ENCODE measurements at places on chromosomes 1 and 21.

- DNase-seq: no peak
Measured at GRCh38 chr1:151472856-151473731, 13.8 kb upstream of the POGZ start.

DNA sequence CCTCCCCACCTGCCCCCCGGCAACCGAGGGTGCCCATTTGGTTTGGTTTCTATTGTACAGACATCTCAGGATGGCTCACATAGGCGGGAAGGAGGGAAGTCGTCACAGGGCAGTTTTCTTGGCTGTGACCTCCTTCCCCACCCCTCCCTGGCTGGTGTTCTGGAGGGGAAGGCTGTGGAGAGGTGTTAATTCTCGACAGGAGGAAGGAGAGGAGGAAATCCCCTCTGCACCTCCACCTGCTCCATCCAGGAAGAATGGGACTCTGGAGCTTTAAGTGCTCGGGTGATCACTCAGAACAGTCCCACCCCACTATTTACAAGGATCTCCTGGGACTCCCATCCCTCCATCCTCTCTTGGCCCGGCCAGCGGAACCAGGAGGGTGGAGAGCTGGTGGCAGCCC is 7.6 kb downstream of the MEX3A start:
- DNase-seq: no peak

DNA sequence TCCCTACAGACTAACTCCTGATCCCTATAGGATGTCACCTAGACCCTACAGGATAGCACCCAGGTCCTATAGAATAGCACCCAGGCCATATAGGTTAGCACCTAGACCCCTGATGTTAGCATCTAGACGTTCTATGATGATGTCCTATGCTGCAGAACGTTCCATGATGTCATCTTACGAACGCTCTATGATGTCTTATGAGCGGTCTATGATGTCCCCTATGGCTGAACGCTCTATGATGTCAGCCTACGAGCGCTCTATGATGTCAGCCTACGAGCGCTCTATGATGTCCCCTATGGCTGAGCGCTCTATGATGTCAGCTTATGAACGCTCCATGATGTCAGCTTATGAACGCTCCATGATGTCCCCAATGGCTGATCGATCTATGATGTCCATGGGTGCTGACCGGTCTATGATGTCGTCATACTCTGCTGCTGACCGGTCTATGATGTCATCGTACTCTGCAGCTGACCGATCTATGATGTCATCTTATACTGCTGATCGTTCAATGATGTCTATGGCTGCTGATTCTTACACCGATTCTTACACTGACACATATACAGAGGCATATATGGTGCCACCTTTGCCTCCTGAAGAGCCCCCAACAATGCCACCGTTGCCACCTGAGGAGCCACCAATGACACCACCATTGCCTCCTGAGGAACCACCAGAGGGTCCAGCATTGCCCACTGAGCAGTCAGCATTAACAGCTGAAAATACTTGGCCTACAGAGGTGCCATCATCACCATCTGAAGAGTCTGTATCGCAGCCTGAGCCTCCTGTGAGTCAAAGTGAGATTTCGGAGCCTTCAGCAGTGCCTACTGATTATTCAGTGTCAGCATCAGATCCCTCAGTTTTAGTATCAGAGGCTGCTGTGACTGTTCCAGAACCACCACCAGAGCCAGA is 9.5 kb downstream of the SON start:
- DNase-seq: no peak

DNA sequence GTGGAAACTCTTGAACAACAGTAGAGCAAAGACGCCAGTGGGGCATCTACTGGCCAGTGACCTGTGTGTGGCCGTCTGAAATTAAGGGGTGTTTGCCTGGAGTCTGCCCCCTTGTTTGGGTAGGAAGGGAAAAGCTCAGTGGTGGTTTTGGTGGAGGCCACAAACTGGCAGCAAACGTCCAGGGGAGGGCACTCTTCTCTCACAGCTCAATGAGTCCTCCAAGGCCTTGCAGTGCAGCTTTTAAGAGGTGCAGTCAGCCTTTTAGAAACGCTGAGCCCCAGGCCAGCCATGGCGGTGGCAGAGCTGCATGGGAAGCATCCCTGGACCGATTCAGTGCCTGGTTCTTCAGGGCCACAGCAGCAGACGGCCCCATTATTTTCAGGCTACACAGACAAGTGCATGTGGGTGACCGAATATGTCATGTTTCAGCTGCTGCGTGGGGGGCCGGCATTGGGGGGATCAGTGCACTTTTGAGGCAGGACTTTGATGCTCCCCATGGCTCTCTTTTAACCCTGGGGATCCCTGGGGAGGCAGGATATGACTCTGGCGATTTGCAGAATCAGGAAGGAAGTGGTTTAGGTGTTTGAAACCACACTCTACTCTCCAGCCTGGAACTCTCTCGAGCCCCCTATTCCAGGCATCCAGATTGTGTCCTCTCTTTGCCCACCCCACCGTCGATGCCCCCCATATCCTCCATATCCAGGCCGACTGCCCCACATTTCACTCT is 414.0 kb downstream of the PRDM2 start:
- no peak for DNase-seq

DNA sequence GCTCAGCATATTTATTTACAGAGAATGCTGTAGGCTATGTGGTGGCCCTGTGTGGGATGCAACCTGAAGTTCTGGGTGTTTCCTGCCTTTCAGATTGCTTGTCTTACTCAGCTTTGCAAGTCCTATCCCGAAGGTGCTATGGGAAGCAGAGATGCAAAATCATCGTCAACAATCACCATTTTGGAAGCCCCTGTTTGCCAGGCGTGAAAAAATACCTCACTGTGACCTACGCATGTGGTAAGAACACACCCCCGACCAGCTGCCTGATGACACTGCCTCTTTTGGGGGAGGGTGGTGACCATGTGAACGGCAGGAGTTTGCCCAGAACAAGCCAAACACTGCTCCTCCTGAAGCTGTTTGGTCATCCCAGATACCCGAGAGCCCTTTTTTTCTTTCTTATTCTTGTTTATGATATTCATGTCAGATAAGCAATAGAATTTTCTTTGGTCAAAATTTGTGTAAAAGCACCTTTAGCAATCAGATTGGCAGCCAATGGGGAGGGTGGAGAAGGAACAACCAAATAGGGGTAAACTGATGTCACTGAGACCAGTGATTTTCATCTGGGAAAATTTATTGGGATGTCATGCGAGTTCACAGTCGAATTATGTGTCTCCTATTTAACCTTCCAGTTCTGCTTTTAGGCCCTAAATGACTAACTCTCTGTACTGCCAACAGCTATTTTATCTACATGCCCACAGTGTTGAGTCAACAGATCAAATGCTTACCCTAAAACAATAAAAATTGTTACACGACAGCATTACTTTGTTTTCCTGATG is 82.6 kb downstream of the EVA1C start:
- DNase-seq: no peak

DNA sequence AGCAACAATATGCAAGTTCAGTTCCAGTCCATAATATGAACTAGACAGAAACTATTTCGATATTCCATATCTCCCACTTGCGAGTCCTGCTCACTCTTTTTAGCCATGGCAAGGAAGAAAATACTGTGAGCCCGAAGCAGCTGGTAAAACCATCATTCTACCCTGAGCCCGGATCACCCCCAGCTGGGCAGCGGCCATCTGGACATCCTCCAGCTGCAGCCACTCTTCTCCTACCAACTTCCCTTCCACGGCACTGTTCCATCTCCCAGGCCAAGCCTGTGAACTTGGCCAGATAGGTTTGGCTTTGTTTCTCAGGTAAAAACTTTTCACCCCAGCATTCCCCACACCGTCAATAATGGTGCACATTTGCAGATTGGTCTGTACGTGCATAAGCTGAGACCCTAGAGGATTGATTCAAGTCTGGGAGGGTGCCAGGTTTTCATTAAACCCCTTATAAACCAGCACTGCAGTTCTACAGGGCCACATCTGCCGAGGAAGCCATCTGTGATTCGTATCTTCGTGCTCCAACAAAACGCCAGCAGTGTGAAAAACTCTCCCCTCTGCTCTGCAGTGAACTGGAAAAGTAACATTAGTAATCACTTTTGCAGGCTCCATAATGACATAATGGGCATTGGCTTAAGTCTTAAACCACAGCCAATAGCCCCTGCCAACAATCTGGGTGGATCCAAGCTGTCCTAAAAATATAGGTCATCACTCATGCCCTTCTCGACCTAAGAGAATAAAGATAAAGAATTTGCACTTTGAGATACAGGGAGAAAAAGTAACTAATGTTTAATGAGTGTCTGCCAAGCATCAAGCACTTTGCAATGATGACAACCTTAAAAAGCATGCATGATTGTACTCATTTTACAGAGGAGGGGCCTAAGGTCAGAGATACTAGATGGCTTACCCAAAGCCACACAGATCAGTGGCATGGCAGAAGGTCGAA is 205.1 kb downstream of the PLPP3 start:
- DNase-seq: no peak

- no peak for DNase-seq
Measured at GRCh38 chr1:245448975-245449431, 294.2 kb downstream of the KIF26B start.

DNA sequence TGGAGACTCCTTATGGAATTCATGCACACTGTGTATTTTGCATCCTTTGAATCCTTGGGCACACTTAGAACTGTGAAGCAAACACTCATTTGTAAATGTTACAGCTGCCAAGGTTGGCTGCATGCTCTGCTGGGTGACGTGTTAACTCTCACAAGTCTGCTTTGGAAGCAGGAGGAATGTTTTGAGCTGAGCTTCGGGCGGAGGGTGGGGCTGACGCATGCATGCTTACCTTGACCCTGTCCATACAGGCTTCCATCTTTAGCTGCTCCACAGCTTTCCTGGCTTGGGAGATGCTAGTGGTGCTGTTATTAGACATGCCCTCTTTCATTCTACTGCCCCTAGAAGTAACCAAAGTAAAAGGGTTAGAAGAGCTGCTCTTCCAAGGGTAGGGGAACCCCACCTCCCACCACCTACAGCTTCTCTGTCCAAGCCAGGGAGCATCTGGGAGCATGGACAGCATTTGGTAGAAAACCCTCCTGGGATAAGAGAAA is 66.0 kb downstream of the GNG4 start:
- DNase-seq: no peak

DNA sequence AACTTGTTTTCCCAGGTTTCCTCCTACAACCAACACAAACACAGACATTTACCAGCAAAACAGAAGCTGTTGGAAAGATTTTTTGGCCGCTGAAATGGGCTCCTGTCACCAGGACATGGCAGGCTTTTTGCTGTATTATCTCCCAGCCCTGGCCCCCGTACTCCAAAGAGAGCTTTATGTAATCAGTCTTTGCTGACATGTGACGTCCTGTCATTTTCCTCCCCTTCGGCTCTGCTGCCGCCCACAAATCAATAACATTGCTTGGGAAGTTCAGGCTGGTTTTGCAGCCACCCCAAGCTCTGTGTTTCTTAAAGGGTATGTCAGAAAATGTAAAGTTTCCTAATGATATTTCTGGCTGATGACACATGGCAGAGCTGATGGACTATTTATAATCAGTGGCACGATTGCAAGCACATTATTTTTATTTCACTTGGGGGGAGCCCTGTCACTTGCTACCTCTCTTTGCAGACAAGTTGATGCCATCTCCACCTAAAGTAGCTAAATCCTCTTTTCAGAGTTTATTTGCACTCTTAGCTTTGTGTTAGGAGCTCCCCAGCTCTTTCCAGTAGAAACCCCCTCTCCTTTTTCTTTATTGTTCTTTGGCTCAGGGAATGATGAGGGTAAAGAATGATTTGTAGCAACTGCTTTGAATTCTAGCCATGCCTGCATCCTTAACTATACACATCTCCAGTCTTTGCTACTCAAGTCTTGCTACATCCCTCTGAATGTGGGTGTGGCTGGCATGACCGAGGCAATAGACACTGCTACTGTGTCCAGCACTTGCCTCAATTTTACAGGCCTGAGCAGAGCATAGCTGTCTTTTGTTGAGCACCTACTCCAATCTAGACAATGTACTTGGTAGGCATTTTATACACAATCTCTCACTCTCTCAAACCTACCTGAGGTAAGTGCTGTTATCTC is 67.3 kb downstream of the ELAVL4 start:
- DNase-seq: no peak

GRCh38 chr1:91635763-91636162 is 135.1 kb downstream of the CDC7 start:
- DNase-seq: no peak

- no peak for DNase-seq
Measured at GRCh38 chr1:33247545-33247944, 8.7 kb upstream of the ZNF362 start.

DNA sequence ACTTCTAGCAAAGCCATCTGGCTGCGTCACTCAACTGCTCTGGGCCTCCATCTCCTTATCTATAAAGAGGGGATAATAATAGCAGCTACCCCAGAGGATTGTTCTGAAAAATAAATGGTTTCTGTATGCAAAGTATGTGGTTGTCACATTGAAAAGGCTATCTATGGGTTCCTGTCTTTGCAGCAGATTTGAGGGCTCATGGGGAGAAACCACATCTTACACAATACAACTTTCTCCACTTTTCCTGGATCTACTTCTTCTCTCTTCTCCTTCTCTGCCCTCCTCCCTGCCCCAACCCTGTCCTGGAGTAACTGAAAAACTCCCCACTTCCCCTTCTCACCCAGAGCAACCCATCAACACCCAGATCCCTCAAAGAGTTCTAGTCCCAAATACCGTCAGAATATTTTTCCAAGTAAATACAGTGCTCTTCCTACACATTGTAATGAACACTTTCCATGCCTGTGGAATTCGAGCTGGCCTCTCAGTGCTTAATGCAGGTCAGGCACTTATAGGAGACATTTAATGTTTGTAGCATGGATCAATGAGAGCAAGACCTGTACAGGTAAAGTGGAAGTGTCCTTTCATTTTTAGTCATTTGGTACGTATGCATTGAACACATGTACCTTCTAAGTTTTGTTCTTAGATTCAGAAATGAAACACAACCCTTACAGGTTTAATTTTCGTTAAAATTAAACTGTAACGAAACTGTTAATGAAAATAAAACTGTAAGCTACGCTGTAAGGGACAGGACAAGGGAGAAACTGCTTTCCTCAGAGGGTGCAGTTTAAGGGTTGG is 131.9 kb downstream of the AK5 start:
- no peak for DNase-seq

DNA sequence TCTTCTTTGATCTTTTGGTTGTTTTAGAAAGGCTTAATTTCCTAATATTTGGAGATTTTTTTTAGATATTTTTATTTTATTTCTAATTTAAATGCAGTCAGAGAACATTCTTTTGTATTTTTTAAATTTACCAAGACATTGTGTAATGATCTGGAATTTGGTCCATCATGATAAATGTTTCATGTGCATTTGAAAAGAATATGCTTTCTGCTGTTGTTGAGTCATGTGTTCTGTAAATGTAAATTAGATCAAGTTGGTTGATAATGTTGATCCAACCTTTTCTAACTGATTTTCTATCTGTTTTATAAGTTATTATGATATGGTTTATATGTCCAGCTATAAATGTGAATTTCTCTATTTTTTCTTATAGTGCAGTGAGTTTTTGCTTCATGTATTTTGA is 19.8 kb downstream of the UTS2 start:
- no peak for DNase-seq

DNA sequence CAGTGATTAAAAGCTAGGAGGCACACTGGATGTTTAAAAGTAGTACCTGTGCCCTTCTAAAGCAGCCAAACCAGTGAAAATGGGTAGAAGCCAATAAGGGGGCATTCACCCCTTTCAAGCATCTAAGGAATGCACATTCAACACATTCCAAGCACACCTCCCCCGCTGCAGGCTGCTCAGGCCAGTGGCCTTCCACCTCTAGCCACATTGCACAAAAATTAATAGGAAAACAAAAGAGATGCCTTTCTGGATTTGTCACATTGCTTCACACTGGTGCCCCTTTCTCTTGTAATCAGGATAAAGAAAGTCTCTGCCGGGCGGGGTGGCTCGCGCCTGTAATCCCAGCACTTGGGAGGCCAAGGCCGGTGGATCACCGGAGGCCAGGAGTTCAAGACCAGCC is 834.0 kb downstream of the USP25 start:
- DNase-seq: no peak

- DNase-seq: no peak
Measured at GRCh38 chr1:208083016-208083714, 161.0 kb downstream of the PLXNA2 start.

Data from vagina (tissue), 2 donors.